A549 treated with Mapracorat at 1 μM for 4 hours (cell line): ENCODE measurements at places on chromosomes 12 and 14. TPM values are rescaled to one million over a fixed set of nuclear protein-coding genes. Genes with fewer than 3 reads are reported as not detected.

Gene ZFHX2
- 0.47 to 0.95 TPM (median 0.81 TPM) in 5 replicates for total RNA-seq

Gene GPR162
- 0.23 to 0.53 TPM (median 0.45 TPM) in 5 replicates for total RNA-seq

Gene CBLN3
- 0.77 to 1.2 TPM (median 1.1 TPM) in 5 replicates for total RNA-seq

Gene CRIP1
- 1,786 to 1,947 TPM (median 1,895 TPM) in 5 replicates for total RNA-seq

Gene CKB
- total RNA-seq, result 98.0 to 132 TPM (median 131 TPM) in 5 replicates

Gene CACNA1C
- total RNA-seq, result 0.03 to 0.09 TPM in 2 of 5 replicates, not detected in the others
